NCI-H1694 (cell line): ENCODE measurements at places on chromosomes 6 and 20.

- DNase-seq, result no peak
These were observed 252.7 kb upstream of the POU3F2 start for GRCh38 chr6:98581705-98582104.

GRCh38 chr6:41717392-41717736 lies 18.0 kb downstream of the TFEB start:
- DNase-seq, result no peak

DNA sequence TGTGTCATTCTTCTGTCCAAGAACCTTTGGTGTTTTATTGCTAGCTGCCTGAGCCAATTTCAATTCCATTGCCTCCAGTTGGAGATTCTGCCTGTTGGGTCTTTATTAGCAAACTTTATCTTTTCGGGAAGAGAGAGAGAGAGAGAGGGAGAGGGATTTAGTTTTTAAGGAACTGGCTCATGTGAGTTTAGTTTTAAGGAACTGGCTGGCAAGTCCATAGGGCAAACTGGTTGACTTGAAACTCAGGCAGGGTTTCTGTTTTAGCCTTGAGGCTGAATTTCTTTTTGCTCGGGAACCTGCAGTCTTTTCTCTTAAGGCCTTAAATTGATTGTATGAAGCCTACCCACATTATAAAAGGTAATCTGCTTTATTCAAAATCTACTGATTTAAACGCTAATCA lies 23.0 kb downstream of the BCKDHB start:
- DNase-seq, result no peak

DNA sequence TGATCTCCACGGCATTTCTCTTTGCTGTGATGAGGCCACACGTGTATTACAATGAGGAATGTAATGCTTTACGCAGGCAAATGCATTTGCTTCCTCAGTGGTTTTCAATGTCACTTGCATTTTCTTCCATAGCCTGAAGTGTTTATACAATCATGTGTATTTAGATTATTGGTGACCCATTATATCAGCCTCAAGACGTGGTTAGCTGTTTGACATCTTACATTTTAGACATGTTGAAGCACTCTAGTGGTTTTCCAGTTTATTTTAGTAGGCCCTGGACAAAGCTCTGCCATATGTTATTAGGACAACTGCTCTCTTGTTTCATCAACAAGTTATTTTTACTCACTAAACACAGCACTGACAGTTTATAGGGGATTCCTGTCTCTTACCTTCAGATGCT lies 200.4 kb downstream of the UTRN start:
- no peak for DNase-seq

- DNase-seq, result no peak
These were observed 11.7 kb downstream of the PPIL1 start for GRCh38 chr6:36862848-36863382.

DNA sequence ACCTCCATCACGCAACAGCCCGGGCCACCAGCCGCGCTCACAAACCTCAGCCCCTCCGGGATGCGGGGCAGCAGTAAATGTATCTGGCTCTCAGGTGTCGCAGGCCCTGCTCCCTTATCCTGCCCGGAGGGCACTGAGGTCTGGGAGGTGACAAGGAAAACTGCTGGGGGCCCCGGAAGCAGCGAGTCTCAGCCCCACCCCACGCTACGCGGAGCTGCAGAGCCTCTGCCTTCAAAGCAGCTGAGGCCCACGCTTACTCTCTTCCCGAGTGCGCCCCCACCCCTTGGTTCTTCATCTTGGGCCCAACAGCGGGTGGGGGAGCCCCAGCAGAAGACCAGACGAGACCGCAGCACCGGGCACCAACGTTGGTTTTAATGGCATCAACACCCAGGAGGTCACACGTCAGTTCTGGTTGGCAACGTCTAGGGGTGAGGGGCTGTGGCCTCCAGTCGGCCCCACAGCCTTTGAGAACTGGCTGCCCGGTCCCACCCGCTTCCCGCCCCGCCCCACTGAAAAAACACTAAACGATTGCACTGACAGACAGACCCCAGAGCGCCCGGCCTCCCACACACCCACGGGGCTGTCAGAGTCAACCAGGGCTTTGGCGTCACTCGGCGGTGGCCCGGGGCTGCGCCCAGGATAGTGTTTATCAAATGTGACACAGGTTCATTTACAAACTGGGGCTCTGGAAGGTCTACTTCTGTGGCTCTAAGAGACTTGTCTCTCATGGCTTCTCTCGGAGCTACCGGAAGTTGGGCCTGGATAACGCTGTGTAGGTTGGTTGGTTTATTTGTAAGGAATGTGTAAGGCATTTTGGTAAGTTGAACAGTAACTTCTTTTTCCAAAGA lies 43.7 kb downstream of the DSTN start:
- DNase-seq, result no peak

GRCh38 chr20:1851396-1851795 lies 43.8 kb upstream of the SIRPA start:
- DNase-seq, result no peak

DNA sequence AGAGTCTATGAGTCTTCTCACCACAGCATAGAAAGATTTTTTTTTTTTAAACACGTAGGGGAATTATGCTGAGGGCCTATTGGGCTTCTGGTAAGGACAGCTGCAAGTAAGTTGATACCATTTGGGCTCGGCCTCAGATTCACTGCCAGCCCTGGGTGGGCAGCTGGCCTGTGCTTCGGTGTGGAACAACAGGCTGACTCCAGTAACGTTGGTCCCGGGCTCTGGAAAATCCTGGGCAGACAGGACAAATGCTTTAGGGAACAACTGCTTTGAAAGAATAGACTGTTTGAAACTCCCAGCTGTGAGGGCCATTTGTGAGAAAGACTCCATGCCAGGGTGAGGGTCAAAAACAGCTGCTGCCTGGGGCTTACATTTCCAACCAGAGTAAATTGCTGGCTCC lies 366.5 kb downstream of the QKI start:
- DNase-seq, result no peak

DNA sequence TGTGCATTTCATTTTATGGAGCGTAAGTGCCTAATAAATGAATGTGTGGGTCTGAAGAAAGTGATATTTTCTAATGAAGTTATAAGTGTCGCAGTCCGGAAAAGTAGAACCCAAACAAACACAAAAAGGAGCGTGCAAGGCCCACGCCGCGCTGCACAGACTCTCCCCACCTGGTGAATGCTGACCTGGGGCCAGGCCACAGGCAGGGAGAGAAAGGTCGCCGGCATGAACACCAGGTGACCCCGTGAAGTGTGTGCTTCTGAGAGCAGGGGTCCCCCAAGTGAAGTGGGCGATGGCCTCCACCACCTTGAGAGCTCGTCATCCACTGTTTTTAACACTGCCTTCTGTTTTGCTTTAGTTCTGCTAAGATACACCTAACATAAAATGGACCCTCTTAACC lies 114.8 kb downstream of the MYLK4 start:
- DNase-seq, result no peak

DNA sequence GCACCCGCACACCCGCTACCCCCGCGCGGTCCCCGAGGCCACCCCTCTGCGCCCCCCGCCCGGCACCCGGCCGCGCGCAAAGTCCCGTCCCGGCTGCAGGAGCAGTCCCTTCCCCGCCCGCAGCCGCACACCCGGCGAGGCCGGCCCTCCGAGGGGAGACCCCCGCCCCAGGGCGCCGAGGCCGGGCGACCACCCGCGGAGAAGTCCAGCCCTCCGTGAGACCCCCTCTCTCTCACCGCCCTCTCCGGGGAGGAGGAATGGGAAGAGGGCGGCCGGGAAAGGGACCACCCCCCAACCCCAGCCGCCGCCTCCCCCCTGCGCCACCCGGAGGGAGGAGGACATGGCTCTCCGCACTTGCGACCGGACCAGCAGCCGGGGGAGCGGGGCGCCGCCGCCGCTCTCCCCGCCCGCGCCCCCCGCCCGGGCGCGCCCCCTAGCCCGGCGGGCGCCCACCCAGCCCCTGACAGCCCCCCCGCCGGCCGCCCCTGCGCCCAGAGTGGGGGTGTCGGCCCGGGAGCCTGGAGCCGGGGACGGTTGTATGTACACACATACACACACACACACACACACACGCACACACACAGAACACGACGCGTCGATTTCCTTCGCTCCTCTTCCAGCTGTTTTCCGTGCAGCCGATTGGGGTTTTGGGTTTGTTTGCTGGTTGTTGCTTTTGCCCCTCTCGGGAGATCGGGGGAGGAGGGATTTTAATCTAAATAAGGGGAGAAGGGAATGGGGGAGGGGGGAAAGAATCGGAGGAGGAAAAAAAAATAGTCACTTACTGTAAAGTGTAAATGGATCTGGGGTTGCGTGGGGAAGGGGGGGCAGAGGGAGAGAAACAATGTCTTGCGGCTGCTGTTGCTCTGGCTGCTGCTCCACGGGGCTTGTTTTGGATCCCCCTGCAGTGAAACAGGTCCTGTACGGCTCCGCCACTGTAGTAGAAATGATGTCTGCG lies at the start of gene ATXN1:
Gene ATXN1, minus strand, starts transcription at position 945 of the 955 bp plus-strand sequence.
- DNase-seq, result no peak

GRCh38 chr6:161228921-161229591 lies 44.8 kb downstream of the AGPAT4 start:
- no peak for DNase-seq

GRCh38 chr6:135801755-135802465 lies 49.6 kb upstream of the PDE7B start:
- DNase-seq, result peak; percentile 68

GRCh38 chr6:137764464-137764863 lies 102.6 kb upstream of the TNFAIP3 start:
- no peak for DNase-seq

GRCh38 chr6:111377558-111378120 lies 105.4 kb downstream of the REV3L start:
- no peak for DNase-seq

- DNase-seq, result no peak
These were observed 6.7 kb downstream of the C6orf132 start for GRCh38 chr6:42135722-42136121.
